ENCODE measurements at places on chromosomes 6 and 20.

GRCh38 chr6:10375391-10375969 lies 39.4 kb downstream of the TFAP2A start:
- no peak for DNase-seq

- DNase-seq, result peak; percentile 61
Measured at GRCh38 chr6:43951063-43951755, 176.0 kb downstream of the MRPL14 start.

DNA sequence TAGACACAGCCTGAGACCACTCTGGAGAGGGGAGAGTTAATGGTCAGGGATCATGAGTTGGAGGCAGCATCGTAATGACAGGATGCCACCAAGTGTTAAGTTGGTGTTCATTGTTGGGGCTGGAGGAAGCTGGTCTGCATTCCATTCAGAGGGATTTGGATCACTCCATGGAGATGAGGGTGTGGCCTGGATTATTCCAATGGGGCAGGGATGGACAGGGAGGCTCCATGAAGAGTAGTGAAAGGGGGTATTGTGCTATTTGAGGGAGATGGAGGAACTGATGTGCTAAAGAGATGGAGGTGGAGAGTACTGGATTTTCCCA lies 1.1 kb downstream of the SAPCD1 start:
- DNase-seq, result no peak

DNA sequence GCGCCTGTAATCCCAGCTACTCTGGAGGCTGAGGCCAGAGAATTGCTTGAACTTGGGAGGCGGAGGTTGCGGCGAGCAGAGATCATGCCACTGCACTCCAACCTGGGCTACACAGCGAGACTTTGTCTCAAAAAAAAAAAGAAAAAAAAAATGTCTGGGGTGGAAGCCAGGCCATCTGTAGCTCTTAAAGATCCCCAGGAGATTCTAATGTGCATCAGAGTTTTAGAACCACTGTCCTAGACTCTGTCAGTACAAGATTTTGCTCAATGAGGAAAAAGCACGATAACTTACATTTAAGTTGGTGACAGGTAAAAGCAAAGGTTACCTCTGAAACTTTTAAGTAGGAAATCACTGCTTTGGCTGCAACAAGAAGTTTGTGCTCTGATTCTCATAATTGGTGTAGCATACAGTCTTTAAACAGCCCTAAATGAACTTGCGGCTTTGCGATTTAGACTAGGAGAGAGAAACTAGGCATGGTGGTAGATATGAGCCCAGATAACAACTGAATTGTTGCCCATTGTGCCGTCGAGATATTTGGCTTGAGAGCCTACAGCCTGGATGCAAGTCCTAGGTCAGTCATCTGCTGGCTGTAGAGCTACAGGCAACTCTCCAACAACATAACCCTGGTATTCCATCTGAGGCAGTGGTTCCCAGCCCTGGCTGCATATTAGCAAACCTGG lies 67.2 kb downstream of the BACH2 start:
- DNase-seq, result no peak

GRCh38 chr6:113653275-113653674 lies 203.9 kb upstream of the MARCKS start:
- no peak for DNase-seq

DNA sequence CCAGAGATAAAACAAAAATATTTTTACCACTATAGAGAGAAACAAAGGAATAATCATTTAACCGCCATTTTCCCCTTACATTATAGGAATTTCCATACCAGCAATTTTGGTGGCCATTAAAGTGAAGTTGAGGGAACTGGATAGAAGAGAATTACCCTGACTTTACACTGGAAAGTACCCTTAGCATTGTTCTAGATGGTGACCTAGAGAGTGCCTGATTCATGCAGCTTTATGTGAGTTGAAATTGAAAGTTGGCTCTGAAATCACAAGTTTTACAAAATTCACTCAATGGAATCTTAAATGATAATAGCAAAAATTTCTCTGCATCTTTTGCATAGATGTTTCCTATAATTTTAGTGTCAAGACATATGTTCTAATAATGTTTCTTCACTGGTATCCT lies 55.7 kb upstream of the PREP start:
- DNase-seq, result no peak

DNA sequence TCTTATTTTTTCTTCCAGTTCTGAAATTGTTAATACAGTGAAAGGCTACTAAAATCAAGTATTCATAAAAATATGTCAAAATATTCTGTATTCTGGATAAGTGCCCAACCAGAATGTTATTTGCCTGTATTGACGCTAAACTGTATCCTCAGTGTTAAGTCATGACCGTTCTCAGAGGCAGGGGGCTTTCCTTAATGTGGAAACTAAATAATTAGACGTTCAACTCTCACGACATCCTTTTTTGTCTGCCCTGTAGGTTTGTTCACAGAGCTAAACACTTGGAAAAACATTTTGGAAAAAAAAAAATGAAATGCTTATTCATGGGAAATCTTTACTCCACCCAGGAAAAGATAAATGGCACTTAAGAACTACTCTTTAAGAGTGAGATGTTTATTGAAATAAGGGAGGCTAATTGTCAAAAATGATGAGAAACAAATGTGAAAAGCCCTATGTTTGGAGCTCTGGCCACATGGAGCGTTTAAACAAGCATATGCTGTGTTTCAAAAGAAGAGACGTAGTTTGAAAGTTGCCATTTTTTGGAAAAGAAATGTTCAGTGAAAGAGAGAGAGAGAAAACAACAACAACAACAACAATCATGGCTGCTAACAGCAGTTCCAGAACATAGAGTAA lies 453.1 kb upstream of the MARCKS start:
- DNase-seq, result peak; percentile 22

- DNase-seq, result no peak
Measured at GRCh38 chr6:169233181-169233580, 20.5 kb downstream of the THBS2 start.

GRCh38 chr6:28124971-28125353 lies 553 bp downstream of the ZSCAN16 start:
- DNase-seq, result no peak

DNA sequence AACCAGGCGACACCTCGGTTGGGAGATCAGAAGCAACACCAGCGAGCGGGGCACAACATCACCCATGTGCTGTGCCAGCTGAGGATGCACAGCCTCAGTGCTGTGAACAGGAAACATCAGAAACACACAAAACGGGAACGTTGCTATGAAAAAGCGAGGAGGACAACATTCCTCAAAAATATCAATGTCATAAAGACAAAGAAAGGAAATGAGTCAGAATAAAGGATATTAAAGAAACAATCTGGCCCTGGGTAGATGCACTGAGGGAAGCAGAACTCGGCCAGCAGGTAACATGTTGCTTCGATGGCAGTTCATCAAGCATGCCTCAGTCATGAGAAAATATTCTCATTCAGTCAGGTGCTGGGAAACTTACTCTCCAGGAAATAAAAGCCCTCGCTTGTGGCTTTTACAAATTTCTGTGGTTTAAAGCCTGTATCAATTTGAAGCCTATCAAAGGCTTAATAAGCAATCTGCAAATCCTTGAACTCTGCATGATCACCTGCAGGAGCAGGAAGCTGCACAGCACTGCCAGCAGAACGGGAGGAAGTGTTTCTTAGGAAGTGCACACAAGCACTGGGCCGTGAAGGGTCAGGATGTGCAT lies 77.5 kb downstream of the GINS1 start:
- DNase-seq, result no peak

DNA sequence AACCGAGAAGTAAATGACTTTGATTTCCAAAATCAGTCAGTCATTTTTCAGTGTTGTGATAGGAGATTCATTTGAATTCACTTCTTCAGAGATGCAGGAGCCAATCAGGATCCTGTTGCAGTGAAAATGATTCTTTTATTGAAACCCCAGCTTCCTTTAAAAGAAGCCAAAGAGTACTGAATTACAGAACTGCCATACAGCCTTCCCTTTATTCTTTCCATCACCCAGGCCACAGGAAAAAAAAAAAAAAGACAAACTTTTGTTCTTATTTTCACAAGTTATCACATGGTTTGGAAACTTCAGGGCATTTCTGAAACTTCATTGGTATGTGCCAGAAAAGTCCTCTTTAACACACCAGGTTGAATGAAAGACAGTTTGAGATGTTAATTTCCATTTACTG lies 1.8 kb upstream of the CARMIL1 start:
- DNase-seq, result no peak

DNA sequence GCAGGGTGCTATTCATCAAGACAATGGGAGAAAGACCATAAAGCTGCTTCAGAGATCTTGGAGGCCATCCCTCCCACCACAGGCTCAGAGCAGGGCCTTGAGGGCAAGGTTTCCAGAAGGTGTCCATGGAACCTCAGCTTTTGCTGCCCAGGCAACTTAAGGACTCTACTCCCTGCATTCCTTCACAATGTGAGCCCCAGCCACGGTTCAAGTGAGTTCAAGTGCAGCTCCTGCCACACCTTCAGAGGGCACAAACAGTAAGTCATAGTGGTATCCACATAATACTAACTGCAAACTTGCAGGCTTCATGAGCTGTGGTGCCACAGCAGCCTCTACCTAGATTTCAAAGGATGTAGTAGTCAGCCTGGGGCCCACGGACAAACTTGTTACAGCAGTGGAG lies 144.0 kb upstream of the C6orf118 start:
- no peak for DNase-seq

GRCh38 chr6:52598123-52598823 lies 21.4 kb upstream of the TRAM2 start:
- peak; percentile 64 for DNase-seq

- DNase-seq, result no peak
Measured at GRCh38 chr6:94196891-94197290, 777.5 kb upstream of the EPHA7 start.

- DNase-seq, result no peak
Measured at GRCh38 chr6:66291905-66292304, 584.9 kb upstream of the EYS start.

GRCh38 chr6:6284221-6284966 lies 36.1 kb downstream of the F13A1 start:
- no peak for DNase-seq

DNA sequence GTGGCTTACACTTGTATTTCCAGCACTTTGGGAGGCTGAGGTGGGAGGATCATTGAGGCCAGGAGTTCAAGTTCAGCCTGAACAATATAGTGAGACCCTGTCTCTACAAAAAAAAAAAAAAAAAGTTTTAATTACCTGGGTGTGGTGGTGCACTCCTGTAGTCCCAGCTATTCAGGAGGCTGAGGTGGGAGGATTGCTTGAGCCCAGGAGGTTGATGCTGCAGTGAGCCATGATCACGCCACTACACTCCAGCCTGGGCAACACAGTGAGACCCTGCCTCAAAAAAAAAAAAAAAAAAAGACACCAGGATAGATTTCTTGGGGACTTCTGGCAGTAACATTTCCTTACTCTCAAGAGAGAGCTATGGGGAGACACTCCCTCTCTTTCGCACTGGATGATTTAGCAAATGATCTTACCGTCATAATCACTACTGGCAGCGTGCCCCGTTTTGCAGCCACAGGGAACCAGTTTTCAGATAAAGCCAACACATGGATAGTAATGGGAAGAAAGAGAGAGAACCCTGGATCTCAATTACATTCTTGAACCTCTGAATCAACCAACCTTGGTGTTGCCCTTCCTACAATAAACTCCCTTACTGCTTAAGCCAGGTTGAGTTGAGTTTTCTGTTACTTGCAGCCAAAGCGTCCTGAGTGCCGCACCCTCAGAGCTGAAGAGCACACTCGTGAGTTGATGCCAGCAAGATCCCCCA lies 18.1 kb upstream of the PTPN1 start:
- DNase-seq, result no peak

GRCh38 chr20:48897305-48898010 lies 24.1 kb upstream of the ARFGEF2 start:
- DNase-seq, result no peak

DNA sequence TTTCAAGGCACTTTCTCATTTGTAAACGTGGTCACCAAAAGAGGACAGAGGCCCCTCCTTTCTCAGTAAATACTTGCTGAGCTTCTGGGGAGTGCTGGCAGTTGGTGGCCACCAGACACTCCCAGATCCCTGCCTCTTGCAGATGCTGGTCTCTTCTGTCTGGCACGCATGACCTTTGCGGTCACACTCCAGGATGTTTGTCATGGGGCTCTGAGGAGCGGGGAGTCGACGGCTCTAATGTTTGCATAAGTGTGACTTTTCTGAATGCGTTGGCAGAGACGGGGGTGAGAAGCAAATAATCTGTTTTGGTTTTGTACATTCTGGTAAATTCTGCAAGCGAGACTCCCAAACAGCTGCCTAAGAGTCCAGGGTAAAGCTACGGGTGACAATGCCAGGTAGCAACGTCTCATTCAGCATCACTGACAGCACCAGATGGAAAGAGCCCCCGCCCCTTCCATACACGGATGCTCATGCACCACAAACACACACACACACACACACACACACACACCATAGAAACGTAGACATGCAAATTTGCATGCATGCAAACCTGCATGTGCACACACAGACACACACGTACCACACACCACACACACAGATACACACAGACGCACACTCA lies 101.1 kb downstream of the YTHDF1 start:
- DNase-seq, result no peak

DNA sequence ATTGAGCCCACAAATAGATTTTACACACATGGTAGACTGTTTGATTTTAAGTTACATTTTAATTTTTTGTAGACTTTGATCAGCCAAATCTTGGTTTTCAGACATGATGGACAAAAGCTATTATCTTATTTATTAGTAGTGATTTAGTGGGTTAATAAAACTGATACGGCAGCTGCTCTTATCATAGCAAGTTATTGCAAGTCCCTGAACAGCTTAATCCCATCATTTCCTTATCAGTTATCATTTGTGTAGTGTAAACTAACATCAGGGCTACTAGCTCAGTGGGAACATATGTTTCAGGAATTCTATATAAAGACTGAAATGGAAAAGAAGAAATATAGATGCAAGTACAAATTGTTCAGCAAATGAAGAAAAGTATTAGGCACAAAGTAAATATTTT lies 10.9 kb downstream of the RFX6 start:
- DNase-seq, result no peak

DNA sequence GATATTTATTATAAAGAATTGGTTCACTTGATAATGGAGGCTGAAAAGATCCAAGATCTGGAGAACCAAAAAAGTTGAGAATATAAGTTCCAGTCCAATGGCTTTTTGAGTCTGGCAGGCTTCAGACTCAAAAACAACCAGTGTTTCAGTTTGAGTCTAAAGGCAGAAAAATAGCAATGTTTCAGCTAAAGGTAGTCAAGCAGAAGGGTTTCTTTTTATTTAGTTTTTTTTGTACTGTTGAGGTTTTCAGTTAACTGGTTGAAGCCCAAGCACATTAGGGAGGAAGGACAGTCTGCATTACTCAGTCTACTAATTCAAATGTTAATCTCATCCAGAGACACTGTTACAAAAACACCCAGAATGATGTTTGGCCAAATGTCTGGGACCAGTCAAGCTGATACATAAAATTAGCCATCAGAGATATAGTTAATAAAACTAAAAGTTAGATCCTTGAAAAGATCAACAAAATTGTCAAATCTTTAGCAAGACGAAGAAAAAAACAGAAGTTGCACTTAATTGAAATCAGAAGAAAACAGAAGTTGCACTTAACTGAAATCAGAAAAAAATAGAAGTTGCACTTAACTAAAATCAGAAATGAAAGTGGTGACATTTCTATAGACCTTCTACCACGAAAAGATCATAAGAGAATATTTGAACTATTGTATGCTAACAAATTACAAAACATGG lies 980.3 kb upstream of the FLRT3 start:
- DNase-seq, result no peak
